Endodermal cell (in vitro differentiated cells): ENCODE measurements at places on chromosomes 16 and 17. TPM values are rescaled to one million over a fixed set of nuclear protein-coding genes. Genes with fewer than 3 reads are reported as not detected.
A peak's percentile ranks its signal among the peaks of the same experiment; 100 is the strongest.

- no peak overlapping the region for H3K27ac ChIP-seq
- H3K4me3 ChIP-seq = no peak overlapping the region
- H3K4me1 ChIP-seq = peaks cover 15% of the 10 kb centered on the region
- H3K36me3 ChIP-seq = peaks cover 6% of the 10 kb centered on the region
- no peaks in the 10 kb centered on the region for H3K27me3 ChIP-seq
These were observed 18.2 kb upstream of the FASN start for GRCh38 chr17:82116246-82116645.

- H3K36me3 ChIP-seq = no peaks in the 10 kb centered on the region
- no peak overlapping the region for H3K27ac ChIP-seq
- H3K4me3 ChIP-seq = no peak overlapping the region
These were observed 131.6 kb upstream of the NUDT7 start for GRCh38 chr16:77590707-77591106.

DNA sequence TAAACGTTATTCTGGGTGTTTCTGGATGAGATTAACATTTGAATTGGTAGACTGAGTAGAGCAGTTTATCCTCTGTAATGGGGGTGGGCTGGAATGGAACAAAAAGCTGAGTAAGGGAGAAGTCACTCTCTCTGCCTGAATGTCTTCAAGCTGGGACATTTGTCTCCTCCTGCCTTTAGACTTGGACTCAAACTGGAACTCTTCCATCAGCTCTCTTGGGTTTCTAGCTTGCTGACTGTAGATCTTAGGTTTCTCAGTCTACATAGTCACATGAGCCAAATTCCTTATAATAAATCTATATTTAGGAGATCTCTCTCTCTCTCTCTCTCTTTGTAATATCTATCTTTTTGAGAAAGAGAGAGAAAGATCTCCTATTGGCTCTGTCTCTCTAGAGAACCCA is 553.3 kb upstream of the CDH11 start:
- H3K4me3 ChIP-seq = no peak overlapping the region
- no peaks in the 10 kb centered on the region for H3K36me3 ChIP-seq
- H3K4me1 ChIP-seq = no peaks in the 10 kb centered on the region
- no peaks in the 10 kb centered on the region for H3K27me3 ChIP-seq
- no peak overlapping the region for H3K27ac ChIP-seq

DNA sequence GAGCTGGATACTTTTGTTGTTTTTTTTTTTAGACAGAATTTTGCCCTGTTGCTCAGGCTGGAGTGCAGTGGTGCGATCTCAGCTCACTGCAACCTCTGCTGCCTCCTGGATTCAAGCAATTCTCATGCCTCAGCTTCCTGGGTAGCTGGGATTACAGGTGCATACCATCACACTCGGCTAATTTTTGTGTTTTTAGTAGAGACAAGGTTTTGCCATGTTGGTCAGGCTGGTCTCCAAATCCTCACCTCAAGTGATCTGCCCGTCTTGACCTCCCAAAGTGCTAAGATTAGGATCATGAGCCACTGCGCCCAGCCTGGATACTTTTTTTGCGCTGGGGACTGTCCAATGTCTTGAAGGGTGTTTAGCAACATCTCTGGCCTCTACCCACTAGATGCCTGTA is 32.6 kb upstream of the XYLT1 start:
- no peak overlapping the region for H3K27ac ChIP-seq
- H3K4me1 ChIP-seq = no peaks in the 10 kb centered on the region
- H3K36me3 ChIP-seq = no peaks in the 10 kb centered on the region
- no peak overlapping the region for H3K4me3 ChIP-seq
- no peak for DNase-seq
- no peaks in the 10 kb centered on the region for H3K27me3 ChIP-seq

DNA sequence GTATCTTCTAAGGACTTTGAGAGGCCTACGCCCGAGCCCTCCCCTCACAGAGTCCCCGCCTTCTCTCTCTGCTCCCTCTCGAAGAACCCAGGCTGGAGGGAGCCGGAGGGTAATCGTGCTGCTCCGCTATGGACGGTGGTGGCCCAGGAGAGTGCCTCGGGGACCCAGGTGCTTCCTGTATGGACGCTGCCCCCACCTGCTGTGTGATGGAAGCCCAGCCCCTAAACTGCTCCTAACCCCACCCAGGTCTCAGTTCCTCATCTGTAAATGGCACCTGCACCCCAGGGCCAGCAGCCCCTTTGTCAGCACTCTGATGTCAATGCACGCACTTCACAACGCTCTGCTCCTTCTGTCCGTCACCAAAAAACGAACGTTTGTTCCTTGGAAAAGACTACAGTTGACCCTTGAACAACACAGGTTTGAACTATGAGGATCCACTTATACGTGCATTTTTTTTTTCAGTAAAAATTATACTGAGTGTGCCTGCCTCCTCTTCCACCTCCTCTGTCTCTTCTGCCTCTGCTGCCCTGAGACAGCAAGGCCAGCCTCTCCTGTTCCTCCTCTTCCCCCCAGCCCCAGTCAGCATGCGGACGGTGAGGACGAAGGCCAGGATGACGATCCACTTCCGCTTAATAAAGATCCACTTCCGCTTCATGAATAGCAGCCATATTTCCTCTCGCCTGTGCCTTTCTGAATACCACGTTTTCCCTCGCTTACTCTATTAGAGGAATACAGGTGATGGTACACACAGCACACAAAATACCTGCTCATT is 118.3 kb downstream of the BANP start:
- no peaks in the 10 kb centered on the region for H3K4me1 ChIP-seq
- no peak overlapping the region for H3K4me3 ChIP-seq
- no peak for DNase-seq
- H3K36me3 ChIP-seq = peaks cover 4% of the 10 kb centered on the region

GRCh38 chr16:57192146-57192545 is 6.0 kb downstream of the RSPRY1 start:
- no peaks in the 10 kb centered on the region for H3K27me3 ChIP-seq
- H3K27ac ChIP-seq = no peak overlapping the region
- DNase-seq = no peak
- H3K36me3 ChIP-seq = peaks cover 27% of the 10 kb centered on the region

DNA sequence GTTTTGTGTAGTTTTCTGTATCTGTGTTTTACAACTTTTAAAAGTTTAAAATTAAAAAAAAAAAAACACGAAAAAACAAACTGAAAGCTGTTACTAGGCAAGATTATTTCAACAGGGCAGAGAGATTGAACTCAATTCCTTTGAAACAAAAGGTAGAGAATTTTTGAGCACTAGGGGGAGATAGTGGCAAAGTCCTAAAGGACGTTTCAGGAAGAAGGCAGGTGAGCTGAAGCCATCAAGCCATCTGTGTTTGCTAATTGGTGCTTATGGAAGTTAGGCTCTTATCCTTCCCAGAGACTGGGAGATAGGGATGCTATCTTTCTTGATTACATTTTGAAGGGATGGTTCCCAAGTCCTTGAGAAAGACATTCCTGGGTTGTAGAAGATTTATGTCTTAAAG is 70.6 kb upstream of the CLEC3A start:
- H3K27ac ChIP-seq = no peak overlapping the region
- peak; percentile 67 for DNase-seq
- no peaks in the 10 kb centered on the region for H3K36me3 ChIP-seq
- H3K4me3 ChIP-seq = no peak overlapping the region

GRCh38 chr16:11596572-11597226 is 10.0 kb upstream of the LITAF start:
- no peaks in the 10 kb centered on the region for H3K36me3 ChIP-seq
- H3K4me1 ChIP-seq = no peaks in the 10 kb centered on the region
- no peaks in the 10 kb centered on the region for H3K27me3 ChIP-seq
- no peak overlapping the region for H3K4me3 ChIP-seq

Gene HID1
- 11.3 to 15.7 TPM (median 11.4 TPM) in 3 replicates for total RNA-seq

Gene HOXB8
- not detected in 3 replicates for total RNA-seq

Gene EFNB3
- 12.8 to 14.1 TPM (median 13.4 TPM) in 3 replicates for total RNA-seq

Gene PITPNM3
- total RNA-seq = 1.4 and 1.8 TPM in 2 replicates
